ENCODE measurements at places on chromosomes 6 and 20.

- DNase-seq = no peak
These were observed at the start of gene NRN1 for GRCh38 chr6:6006428-6007365. TSS of gene NRN1 (minus strand) at chr6:6006925. CDS start at chr6:6006749, 176 bp downstream.

GRCh38 chr6:112899541-112899940 lies 552.4 kb downstream of the RFPL4B start:
- no peak for DNase-seq

DNA sequence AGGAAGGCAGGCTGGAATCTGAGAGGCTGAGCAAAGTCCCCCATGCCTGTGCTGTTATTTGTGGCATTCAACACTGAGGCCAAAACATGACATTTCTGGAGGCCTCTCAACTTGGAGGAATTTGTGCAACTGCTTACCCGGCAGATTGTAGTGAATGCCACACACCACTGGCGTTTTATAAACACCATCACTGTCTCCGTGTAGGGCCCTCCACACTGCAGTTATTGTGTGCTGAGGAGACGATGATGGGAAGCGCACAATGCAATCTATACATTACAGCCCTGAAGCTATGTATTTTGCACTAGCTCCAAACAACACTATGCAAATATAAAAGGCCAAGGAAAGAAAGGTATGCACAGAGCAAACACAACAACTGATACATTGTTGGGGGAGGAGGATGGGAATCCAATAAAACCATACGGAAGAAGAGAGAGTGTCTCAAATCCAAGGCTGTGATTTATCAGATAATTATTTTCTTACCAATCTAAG lies 106.5 kb downstream of the SMLR1 start:
- no peak for DNase-seq

DNA sequence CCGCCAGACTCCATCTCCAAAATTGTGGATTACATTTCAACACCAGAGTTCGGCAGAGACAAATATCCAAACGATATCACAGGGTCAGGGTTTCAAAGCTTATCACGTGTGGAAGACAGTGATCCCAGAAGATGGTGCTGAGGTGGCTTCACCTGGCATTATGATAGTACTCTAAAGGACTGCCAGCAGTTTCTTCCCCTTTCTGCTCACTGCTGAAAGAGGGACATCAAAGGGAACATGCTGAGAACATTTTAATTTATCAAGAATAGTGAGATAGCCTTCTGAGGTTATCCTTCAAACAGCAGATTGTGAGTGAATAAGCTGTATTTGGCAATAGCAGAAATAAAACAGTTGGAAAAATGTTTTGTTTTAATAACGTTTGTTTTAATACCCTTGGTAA lies 79.7 kb downstream of the FIG4 start:
- no peak for DNase-seq

- DNase-seq = no peak
These were observed 104.9 kb downstream of the RPS12 start for GRCh38 chr6:132919045-132919860.

DNA sequence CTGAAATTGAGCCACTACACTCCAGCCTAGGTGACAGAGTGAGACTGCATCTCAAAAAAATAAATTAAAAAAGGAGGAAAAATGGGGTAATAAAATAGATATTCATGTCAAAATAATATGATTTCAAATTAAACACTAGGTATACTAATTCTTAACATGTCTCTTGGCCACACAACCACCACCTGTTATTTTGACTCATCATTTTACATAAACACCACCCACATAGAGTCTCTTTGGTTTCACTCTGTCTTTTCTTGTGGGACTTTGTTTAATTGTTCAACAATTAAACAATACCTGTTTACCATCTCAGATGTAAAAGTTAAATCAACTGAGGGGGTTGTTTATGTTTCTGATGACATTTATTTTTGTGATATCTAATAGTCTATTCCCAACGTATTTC lies 476.8 kb upstream of the ADGRB3 start:
- peak; percentile 11 for DNase-seq

DNA sequence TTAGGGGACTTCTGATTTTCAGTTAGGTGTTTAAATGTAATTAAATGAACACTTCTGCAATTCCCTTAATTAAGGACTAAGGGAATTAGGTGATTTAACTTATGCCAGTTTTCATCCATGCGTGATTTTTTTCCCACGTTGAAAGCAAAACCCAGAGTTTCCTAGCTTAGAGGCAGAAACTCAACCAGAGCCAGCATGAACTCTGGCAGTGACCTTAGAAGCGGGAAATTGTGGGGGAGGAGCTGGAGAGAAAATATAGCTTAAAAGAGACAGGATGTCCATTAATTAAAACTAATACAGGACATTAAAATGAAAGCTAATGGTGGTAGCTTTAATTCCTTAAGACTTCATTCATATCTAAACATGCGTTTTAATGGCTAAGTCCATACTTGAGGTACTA lies 41.6 kb downstream of the IYD start:
- DNase-seq = no peak

GRCh38 chr6:110475066-110475653 lies 1.3 kb downstream of the SLC22A16 start:
- no peak for DNase-seq

DNA sequence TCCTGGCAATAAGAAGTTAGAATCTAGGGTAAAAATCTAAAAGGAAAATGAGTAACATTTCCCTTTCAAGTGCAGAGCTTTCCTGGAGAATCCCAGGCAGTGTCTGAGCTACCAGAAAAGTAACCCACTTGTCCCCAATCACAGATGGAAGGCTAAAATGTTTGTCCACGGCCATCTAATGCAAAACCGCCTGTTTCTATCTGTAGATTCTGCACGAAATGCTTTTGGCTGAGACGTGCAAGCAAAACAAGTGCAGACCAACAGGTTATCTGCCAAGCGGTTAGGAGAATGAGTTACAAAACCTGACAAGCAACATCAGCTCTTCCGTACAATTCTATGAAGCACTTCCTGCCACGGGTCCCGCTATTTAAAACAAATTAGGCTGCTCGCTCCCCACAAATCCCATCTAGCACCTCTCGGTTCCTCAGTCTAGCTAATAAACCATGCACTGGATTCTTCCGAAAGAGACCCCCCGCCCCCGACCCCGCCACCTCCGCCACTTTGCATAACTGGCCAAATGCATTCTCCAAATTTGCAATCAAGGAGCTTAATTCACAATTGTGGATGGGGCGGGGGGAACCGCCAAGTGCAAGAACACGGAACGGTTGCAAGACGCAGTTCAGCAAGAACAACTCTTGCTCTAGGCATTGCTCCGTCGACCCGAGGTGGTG lies 1.4 kb downstream of the ELOVL5 start:
- no peak for DNase-seq

- DNase-seq = no peak
These were observed 403.9 kb upstream of the SULF2 start for GRCh38 chr20:48189181-48189580.

DNA sequence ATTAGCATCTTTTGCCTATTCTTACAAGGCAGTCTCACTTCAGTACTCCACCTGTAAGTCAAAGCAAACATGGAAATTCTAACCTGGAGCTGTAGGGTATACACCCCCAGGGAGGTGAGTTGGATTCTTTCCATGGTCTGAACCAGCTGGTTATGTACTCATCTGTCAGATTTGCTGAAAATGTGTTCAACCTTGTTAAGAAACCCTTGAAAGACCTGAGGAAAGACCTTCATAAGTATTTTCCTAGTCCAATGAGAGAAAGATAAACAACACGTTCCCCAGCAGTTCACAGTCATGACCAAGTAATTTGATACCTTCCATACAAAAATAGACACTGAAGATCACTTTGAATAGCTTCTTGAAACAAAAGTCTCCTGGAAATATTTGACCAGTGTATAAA lies 42.5 kb downstream of the ID4 start:
- DNase-seq = no peak

- no peak for DNase-seq
These were observed 34.5 kb upstream of the CDKN1A start for GRCh38 chr6:36643977-36644376.

DNA sequence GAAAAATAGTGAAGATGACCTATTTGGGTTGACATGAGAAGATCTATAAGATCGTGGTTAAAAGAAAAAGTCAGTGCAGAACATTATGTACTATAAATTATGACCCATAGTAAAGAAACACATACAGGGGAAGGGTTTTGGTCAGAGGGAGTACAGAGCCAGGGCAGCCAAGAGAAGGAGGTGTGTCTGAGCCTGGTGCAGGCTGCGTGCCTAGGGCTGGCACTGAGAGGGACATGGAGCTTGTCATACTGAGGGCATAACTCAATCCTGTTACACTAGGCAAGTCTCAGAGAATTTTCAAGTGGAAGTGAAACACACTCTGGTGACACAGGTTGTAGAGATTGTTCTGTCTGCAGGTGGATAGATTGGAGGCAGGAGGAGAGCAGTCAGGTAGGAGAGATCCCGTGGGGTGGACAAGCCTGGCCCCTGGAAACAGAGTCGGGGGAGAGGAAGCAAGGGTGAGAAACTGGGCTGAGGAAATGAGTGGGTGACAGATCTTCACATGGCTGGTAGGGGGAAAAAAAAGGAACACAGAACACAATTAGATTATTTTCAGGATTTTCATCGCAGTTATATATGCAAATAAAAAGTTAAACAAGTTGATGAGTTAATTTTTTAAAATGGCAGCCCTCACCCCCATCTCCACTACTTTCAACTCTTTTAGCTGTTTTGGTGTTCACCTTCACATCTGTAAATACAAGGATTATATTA lies 18.5 kb upstream of the RNF39 start:
- no peak for DNase-seq

DNA sequence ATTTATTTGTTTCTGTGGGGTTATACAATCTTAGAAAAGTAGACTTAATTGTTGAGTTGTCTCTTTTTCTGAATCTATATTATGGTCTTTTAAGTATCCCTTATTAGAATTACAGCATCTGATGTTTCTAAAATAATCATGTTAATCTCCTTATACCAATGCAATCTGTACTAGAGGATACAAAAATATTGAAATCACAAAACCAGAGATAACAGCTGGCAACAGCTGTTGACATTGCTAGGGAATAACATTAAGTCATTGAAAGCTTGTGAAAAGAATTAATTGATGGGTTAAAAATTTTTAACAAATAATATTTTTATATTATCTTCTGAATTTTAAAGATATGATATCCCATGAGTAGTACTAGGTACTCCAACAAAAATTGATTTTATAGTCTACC lies 162.6 kb downstream of the COL19A1 start:
- DNase-seq = no peak

GRCh38 chr6:168725802-168726201 lies 284.8 kb downstream of the SMOC2 start:
- DNase-seq = no peak

GRCh38 chr6:163661272-163661671 lies 246.8 kb downstream of the QKI start:
- DNase-seq = peak; percentile 52

DNA sequence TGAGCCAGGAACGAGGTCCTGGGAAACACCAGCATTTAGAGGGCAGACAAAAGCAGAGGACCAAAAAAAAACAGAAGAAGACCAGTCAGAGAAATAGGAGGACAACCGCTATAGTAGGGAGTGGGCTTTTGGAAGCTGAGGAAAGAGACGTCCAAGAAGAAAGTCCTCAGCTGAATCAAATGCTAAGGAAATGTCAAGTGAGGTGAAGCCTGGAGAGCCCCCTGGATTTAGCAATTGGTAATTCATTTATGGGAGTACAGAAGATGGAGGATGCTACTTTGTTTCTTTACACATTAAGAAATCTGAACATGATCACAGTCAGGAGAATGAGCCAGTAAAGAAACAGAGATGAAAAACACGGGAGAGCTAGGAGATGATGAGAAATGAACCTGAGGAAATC lies 41.1 kb downstream of the LRP11 start:
- DNase-seq = no peak

DNA sequence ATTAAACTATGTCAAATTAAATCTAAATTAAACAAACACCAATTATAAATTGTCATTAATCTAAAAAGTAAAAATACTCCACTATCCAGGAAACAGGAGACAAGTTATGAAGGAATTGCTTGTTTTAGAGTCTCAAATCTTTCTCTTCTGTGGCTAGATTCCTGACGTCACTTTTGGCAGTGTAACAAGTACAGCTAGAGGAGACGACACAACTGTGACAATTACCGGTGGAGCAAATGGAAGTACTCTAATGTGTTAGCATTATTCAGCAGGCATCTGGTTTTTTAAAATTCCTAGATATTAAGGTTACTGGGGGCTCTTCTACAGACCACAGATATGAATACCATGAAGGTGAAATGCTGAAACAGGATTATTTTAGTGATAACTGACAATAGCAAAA lies 1042.7 kb downstream of the EPHA7 start:
- DNase-seq = no peak

- DNase-seq = no peak
These were observed 119.3 kb upstream of the RALGAPA2 start for GRCh38 chr20:20831794-20832193.

DNA sequence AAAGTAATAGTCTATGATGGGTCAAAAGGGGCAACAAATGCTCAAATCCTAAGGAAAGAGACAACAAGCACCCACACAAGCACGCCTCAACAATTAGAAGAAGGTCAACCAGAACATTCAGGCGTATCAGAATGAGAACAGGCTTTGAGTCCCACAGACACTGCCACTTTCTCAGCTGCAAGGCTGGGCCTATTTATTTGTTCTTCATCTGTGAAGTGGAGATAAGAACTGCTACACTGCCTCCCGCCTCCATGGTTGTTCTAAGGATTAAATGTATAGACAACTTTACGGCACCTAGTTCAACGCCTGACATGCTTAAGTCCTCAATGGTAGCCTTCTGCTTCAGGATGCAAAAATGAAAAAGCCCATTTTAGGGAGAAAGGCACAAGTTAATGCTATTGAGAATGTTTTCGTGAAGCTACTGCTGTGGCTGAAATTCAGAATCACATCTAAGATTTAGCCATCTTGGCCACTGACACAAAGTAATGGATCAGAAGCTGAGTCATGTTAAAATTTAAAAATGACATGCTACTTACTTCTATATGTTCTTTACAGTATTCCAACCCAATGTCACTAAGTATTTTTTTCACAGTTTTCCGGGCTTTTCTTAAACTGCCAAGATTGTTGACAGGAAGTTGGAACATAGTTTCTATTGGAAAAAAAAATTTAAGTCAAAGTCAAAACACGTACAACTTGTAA lies 27.7 kb downstream of the ADNP start:
- no peak for DNase-seq

- no peak for DNase-seq
These were observed 155.5 kb upstream of the DST start for GRCh38 chr6:56798163-56798562.

DNA sequence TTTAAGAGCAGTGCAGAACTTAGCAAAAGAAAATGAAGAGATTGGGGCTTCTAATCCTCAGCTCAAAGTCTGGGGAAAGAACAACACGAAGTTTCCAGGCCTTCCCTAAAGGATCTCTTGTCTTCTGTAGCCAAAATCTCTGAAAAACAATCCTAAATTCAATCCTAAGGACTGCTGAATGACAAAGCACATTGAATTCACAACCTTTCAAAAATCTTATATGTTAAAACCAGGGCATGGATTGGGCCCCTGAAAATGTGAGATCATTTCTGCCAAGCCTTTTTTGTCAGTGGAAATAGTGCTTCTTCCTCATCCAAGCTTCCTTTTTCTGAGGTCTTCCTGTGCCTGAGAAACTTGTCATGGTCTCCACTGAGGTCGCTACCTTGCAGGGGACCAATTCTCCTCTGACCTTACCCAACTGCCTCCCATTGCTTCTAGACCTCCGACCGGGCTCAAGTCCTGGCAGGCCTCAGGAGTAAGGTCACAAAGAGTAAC lies 126.2 kb upstream of the ARID1B start:
- no peak for DNase-seq

GRCh38 chr6:14211562-14211942 lies 94.0 kb downstream of the CD83 start:
- no peak for DNase-seq
